ENCODE measurements at places on chromosomes 7 and 10.

- H3K4me1 ChIP-seq = no peaks in the 10 kb centered on the region
- no peak overlapping the region for H3K27ac ChIP-seq
- no peak for DNase-seq
- no peak overlapping the region for H3K4me3 ChIP-seq
Measured at GRCh38 chr7:35726654-35727053, 31.7 kb upstream of the HERPUD2 start.

DNA sequence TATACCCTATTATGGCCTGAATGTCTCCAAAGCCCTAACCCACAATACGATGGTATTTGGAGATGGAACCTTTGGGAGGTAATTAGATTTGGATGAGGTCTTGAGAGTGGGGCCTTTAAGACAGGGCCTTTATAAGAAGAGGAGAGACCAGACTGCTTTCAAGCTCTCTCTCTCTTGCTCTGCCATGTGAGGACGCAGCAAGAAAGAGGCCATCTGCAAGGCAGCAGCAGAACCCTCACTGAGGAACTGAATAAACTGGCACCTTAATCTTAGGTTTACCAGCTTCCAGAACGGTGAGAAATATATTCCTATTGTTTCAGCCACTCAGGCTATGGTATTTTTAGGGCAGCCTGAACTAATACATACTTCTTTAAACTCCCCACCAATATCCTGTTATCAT is 2.0 kb upstream of the GNAI1 start:
- no peaks in the 10 kb centered on the region for H3K27me3 ChIP-seq
- no peak overlapping the region for H3K4me3 ChIP-seq
- no peak for DNase-seq
- no peaks in the 10 kb centered on the region for H3K36me3 ChIP-seq
- H3K27ac ChIP-seq = no peak overlapping the region

DNA sequence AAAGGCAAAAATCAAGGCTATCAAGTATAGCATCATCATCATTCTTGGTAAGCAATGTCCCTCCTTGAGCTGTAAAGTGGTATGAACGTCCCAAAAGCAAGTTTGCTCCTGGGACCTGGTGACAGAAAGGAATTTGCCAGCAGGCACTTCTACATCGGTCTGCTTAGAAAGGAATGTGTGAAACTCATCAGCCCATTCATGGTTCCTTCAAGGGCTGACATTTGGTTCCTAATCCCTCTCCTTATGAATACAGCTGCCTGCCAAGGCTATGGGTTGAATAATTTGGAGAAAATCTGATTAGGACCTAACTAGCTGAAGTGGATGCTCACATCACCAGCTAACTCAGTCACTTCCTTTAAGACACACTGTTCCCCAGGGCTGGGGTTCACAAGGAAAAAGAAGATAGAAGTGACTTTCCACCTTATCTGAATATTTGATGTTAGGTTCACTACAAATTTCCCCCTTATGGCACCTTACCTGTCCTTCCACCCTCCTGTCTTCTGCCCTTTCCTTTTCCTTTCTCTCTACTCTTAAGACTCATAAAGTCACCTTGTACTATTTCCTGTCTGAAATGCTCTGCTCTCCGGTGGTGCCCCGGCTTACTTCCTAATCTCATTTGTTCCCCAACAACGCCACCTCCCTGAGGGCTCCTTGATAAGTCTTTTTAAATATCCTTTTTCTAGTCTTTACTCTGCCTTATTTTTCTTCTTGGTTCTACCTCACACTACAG is 187.1 kb downstream of the NPSR1 start:
- no peak overlapping the region for H3K27ac ChIP-seq
- no peaks in the 10 kb centered on the region for H3K4me1 ChIP-seq
- no peaks in the 10 kb centered on the region for H3K36me3 ChIP-seq
- H3K27me3 ChIP-seq = no peaks in the 10 kb centered on the region
- no peak overlapping the region for H3K4me3 ChIP-seq

DNA sequence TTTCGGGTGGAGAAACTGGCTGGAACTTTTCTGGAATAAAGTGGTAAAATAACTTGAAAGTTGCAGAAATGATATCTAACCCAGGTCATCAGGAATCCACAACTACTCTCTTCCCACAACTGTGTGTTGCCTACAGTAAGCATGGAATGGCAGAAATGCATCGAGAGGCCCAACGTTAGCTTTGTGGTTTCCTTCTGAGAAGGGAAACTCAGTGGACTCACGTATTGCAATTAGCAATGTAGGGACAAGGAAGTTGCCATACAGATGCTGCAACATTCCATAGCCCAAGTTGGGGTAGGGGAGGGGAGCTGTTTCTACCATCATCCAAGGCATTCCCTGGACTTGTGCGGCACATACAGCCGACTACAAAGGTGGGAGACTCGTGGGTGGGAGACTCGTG is 1.9 kb downstream of the PON1 start:
- no peaks in the 10 kb centered on the region for H3K36me3 ChIP-seq
- no peaks in the 10 kb centered on the region for H3K27me3 ChIP-seq
- no peaks in the 10 kb centered on the region for H3K4me1 ChIP-seq
- H3K27ac ChIP-seq = no peak overlapping the region

DNA sequence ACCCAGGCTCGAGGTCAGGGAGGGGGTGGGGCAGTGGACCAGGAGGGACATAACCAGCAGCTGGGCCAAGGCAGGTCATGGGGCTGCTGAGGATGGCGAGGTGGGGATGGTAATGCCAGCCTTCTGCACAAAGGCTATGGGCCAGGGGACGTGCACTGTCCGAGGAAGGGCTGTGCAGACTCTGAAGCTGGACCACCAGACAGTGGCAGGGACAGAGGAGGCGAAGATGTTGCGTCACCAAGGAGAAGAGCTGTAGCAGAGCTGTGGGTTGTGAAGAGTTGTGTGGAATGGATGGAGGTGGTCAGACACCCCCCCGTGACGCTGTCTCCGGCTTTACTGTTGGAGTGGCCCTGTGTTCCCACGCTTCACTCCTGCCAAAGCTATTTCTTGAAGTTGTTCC is 1.8 kb downstream of the CLEC2L start:
- H3K4me3 ChIP-seq = no peak overlapping the region
- no peak overlapping the region for H3K27ac ChIP-seq
- DNase-seq = no peak
- H3K36me3 ChIP-seq = no peaks in the 10 kb centered on the region

DNA sequence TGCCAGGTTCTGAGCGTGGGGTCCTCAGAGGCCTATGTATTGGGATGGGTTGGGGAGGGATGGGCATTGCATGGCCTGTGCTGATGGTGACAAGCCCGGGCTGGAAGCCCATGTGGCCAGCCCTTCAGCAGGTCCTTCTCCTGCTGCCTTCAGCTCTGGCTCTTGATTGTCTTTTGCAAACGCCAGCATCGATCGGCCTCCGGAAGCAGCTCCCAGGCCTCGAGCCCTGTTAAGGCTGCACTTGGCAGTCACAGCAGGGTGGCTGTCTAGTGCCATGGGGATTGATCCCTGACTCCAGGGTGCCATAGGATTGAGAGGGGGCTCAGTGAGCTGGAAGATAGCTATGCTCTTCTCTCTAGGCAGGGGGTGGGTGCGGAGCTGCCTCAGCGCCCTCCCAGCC is 51.4 kb downstream of the CDH23 start:
- no peaks in the 10 kb centered on the region for H3K36me3 ChIP-seq
- no peak overlapping the region for H3K4me3 ChIP-seq
- no peak for DNase-seq

- H3K27me3 ChIP-seq = no peaks in the 10 kb centered on the region
- H3K27ac ChIP-seq = no peak overlapping the region
- no peak for DNase-seq
- peaks cover 3% of the 10 kb centered on the region for H3K4me1 ChIP-seq
- no peaks in the 10 kb centered on the region for H3K36me3 ChIP-seq
- H3K4me3 ChIP-seq = no peak overlapping the region
Measured at GRCh38 chr7:10588084-10588483, 385.6 kb upstream of the PHF14 start.

DNA sequence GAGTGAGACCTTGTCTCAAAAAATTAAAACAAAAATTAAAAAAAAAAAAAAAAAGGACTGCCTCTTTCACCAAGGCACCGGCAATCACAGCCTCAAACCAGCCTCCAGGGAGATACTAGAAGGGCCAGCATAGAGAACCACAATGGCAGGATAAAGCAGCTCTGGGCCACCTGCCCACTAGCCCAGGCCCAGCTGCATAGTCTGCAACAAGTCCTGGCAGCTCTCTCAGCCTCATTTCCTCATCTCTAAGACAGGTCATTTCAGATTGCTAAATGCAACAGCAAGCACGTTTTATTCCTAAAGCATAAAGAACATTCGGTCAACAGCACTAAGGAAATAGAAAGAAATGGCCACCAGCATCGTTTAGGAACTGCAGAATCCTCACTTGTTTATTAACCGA is 28.8 kb downstream of the XPNPEP1 start:
- no peak overlapping the region for H3K4me3 ChIP-seq
- H3K4me1 ChIP-seq = no peaks in the 10 kb centered on the region
- H3K27ac ChIP-seq = no peak overlapping the region
- peaks cover 16% of the 10 kb centered on the region for H3K36me3 ChIP-seq
- DNase-seq = peak; percentile 13
- H3K27me3 ChIP-seq = no peaks in the 10 kb centered on the region

DNA sequence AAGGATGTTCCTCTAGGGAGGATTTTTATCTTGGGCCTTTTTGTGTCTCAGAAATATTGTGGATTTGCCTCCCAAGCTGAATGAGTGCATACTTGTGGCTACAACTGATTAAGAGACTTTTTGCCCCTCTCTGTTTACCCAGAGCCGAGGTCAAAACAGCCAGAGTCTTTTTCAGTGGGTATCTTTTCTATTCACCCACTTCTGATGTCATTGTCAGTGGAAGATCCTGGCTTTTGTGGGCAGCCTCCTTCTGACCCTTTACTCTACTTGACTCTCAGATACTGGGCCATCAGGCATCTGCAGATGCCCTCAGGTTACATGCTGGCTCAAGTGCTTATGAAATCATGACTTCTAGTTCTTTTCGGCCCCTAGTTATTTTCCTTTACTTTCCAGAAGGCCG is 19.6 kb upstream of the PIP4K2A start:
- no peaks in the 10 kb centered on the region for H3K4me1 ChIP-seq
- no peak overlapping the region for H3K27ac ChIP-seq
- no peak overlapping the region for H3K4me3 ChIP-seq

- H3K36me3 ChIP-seq = no peaks in the 10 kb centered on the region
- H3K27ac ChIP-seq = no peak overlapping the region
- H3K4me1 ChIP-seq = peaks cover 19% of the 10 kb centered on the region
- peak; percentile 83 for DNase-seq
- no peak overlapping the region for H3K4me3 ChIP-seq
Measured at GRCh38 chr10:110401401-110402076, 96.2 kb upstream of the DUSP5 start.

DNA sequence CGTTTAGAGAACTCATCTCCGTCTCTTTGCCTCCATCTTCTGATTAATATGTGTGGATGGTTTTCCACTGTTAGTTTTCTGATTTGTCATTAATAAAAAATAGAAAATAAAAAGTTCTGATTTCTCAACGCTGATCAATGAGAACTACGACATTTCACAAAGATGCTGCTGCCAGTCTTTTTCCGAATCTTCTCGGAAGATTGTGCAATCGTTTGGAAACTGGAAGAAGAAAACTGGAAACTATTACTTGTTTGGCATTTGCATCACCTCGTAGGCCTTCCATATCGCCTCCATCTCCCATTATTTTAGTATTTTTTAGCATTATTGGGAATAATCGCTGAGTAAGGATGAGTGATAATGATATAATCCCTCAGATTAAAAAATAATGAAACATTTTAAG is 123.2 kb upstream of the KLF6 start:
- H3K27ac ChIP-seq = no peak overlapping the region
- no peaks in the 10 kb centered on the region for H3K4me1 ChIP-seq
- no peaks in the 10 kb centered on the region for H3K36me3 ChIP-seq
- H3K27me3 ChIP-seq = no peaks in the 10 kb centered on the region

DNA sequence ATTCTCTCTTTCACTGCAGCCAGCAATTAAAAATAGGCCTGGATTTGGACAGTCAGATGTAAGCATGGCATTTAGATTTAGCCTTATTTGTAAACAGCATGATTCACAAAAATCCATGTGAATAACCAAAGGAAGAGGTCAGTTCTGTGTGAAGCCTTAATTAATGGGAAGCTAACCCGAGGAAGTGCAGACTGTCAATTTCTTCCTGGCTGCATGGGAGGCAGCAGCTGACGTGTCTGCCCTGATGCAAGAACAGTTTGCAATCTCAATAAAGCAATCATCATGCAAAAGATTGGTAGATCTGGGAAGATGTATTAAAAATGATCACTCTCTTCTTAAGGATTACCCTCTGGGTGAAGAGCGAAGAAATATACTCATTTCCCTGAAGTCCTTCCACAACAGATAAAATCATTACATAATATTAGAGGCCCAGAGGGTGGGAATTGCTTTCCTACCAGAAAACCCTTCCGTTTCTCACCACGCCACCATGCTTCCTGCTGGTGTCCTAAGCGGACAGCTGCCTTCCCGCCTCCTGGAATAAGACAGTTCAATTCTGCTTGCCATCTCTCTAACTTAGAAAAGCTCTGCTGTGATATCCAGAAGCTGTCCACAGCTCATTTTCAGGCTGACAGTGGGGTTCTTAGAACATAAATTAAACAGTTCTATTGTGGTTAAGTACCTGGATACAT is 526.7 kb upstream of the NRP1 start:
- H3K27me3 ChIP-seq = no peaks in the 10 kb centered on the region
- no peak for DNase-seq
- no peak overlapping the region for H3K4me3 ChIP-seq
- H3K36me3 ChIP-seq = no peaks in the 10 kb centered on the region

DNA sequence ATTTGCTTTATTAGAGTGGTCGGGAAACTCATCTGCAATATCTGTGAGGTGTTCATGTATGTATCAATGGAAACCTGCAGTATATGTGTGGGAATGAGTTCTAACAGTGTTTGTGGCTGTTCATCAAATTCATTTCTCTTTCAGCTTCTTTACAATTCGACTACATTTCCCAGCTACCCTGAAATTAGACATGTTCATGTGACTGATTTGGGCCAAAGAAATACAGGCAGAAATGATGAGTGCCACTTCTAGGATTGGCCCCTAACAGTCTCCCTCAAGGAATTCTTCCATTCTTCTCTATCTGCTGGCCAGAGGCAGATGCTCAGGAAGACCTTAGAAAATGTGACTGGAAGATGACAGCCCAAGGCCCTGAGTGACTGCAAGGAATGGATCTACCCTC is 114.8 kb upstream of the WAC start:
- H3K4me3 ChIP-seq = no peak overlapping the region
- H3K27ac ChIP-seq = no peak overlapping the region
- DNase-seq = no peak
- H3K4me1 ChIP-seq = no peaks in the 10 kb centered on the region
- H3K27me3 ChIP-seq = no peaks in the 10 kb centered on the region
- no peaks in the 10 kb centered on the region for H3K36me3 ChIP-seq

DNA sequence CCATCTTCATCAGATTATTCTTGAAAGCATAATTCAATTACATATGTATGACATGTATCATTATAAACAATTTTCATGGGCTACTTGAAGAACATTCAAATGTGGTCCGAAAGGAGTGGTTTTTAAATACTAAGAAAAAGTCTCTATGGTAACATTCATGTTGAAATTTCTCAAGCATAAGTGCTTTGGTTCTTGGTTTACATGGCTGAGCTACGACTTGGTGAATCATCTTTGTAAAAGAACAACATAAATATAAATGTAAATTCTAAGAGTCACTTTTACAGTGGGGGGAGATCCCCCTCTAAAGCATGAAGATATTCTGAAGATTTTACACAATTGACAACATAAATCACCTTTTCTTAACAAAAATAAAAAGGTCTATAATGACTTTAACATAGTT is 118.6 kb downstream of the MAGI2 start:
- DNase-seq = no peak
- H3K36me3 ChIP-seq = no peaks in the 10 kb centered on the region
- H3K4me1 ChIP-seq = no peaks in the 10 kb centered on the region
- no peak overlapping the region for H3K4me3 ChIP-seq

- no peak overlapping the region for H3K4me3 ChIP-seq
- peaks cover 5% of the 10 kb centered on the region for H3K4me1 ChIP-seq
- no peaks in the 10 kb centered on the region for H3K36me3 ChIP-seq
- DNase-seq = no peak
- H3K27me3 ChIP-seq = no peaks in the 10 kb centered on the region
Measured at GRCh38 chr7:40223451-40224127, 88.8 kb downstream of the SUGCT start.

All from endodermal cell (in vitro differentiated cells).